BJ (cell line): ENCODE measurements at places on chromosomes 4 and X. TPM values are rescaled to one million over a fixed set of nuclear protein-coding genes. Genes with fewer than 3 reads are reported as not detected.

DNA sequence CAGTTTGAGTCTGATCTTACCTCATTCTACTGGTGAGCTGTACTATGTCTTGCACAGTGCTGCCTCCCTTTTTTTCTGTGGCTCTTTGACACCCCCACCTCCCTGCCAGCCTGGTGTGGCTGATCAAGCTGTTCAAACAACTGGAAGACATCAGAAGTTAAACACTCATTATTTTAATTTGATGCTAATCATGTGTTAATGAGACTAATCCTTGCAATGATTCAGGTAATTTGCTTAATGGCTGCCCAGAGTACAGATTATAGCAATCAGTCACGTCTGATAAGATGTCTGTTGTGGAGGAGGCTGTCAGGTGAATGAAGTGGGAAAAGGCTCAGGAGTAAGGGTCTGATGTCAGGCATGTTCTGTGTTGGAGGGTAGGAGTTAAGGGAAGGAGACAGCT is 87.4 kb upstream of the GK2 start:
- DNase-seq, result no peak

GRCh38 chr4:121053601-121054143 is 18.7 kb downstream of the NDNF start:
- peak; percentile 10 for DNase-seq

GRCh38 chr4:134117392-134118183 is 84.0 kb downstream of the PABPC4L start:
- peak; percentile 25 for DNase-seq

SNCA gene
- polyA plus RNA-seq, result 0.18 and 0.50 TPM in 2 replicates

- DNase-seq, result no peak
These were observed 32.2 kb downstream of the LNX1 start for GRCh38 chr4:53559021-53559620.

VCX3A gene
- polyA plus RNA-seq, result not detected in 2 replicates

EGFL6 gene
- not detected in 2 replicates for polyA plus RNA-seq

DNA sequence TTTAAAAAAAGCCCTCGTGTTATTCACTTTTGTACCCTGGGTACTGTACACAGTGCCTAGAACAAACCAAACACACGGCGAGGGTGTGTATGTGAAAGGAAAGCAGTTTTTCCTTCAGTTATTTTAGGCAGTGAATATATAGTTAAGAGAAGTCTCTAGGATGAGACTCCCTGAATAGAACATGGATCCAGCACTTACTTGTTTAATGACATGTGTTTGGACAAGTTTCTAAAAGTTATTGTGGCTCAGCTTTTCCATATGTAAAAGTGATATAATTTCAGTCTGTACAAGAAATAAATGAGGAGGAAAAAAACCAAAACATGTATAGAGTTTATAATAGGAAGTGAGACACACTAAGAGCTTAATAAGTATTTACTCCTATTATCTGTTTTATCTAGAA is 273.2 kb downstream of the ADGRL3 start:
- DNase-seq, result no peak

IDS gene
- 77.8 and 108 TPM in 2 replicates for polyA plus RNA-seq

DNA sequence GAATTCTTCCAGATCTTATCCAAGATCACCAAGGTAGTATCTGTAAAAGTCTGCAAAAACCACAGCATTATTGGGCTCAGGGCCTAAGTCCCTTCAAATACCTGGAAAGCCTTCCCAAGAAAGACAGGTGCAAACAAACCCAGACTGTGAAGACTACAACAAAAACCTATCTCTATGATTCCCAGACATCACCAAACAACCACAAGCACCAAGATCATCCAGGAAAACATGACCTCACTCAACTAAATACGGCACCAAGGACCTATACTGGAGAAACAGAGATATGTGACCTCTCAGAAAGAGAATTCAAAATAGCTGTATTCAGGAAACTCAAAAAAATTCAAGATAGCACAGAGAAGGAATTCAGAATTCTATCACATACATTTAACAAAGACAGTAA is 15.3 kb downstream of the TCEAL1 start:
- no peak for DNase-seq
